ENCODE measurements at places on chromosomes 3 and 15.
A peak's percentile ranks its signal among the peaks of the same experiment; 100 is the strongest.

GRCh38 chr15:68031404-68031803 is 22.7 kb upstream of the PIAS1 start:
- no peak for DNase-seq

- no peak for DNase-seq
Observed at GRCh38 chr15:60204131-60204885, 193.5 kb downstream of the ANXA2 start.

DNA sequence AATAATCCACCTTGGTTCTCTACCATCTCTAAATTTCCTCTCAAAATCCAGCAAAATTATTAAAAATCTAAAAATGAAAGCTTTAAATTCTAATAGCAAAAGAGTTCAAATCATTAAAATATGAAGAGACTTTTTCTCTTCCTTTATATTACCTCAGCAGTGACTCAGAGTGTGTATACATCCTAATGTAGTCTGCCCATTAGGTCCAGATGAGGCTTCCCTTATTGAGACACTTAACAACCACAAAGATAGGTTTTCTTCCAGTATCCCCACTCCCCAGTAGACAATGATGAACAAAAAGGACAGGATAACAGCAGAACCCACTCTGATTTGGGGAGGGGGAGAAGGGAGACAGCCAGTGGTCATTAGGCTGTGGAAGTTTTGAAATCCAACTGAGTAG is 61.5 kb upstream of the DCBLD2 start:
- DNase-seq = no peak

DNA sequence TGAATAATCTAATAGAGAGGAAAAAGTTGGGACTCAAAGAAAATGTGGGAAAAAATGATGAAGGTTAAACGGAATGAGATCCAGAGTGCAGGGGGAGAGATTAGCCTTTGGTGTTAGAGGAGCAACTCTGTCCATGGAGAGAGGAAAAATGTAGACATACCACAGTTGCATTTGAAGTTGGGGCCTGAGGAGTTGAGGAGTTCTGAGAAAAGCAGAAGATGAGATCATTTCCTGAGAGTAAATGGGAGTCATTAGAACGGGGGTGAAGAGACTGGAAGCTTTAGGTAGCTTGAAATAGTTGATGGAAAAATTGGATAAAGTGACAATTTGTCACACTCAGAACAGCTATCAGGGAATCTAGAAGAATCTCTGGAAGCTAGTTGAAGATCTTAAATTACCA is 7.3 kb downstream of the CCR5AS start:
- peak; percentile 8 for DNase-seq

GRCh38 chr3:49217688-49218470 is 46.5 kb downstream of the KLHDC8B start:
- DNase-seq = no peak

- DNase-seq = no peak
Observed at GRCh38 chr3:37594873-37595783, 266.6 kb upstream of the CTDSPL start.
